NB4 (cell line): ENCODE measurements at places on chromosomes 13 and 19.
A peak's percentile ranks its signal among the peaks of the same experiment; 100 is the strongest.

DNA sequence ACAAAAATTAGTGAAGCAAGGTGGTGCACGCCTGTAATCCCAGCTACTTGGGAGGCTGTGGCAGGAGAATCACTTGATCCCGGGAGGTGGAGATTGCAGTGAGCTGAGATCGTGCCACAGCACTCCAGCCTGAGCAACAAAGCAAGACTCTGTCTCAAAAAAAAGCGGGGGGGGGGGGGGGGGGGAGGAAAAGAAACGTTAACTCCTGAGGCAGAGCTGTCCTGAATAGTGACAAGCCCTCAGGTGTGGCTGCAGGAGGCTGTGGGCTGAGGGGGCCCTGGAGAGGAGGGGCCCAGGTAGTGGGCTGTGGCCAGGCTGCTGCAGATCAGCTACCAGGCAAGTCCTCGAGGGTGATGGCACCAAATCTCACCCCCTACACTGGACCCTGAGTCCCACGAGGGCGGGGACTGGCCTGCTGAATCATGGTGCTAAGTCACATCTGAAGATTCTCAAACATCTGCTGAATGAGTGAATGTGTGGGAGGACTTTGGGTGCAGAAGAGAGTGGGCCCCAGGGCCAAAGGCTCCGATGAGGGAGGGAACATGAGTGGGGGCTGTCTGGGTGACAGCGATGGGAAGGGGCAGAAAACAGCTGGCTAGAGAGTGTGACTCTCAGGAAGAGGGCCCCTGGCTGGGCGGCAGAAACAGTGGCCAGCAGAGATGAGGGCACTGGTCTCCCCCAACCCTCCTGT lies 24.6 kb upstream of the ATP1A3 start:
- DNase-seq, result peak; percentile 24

DNA sequence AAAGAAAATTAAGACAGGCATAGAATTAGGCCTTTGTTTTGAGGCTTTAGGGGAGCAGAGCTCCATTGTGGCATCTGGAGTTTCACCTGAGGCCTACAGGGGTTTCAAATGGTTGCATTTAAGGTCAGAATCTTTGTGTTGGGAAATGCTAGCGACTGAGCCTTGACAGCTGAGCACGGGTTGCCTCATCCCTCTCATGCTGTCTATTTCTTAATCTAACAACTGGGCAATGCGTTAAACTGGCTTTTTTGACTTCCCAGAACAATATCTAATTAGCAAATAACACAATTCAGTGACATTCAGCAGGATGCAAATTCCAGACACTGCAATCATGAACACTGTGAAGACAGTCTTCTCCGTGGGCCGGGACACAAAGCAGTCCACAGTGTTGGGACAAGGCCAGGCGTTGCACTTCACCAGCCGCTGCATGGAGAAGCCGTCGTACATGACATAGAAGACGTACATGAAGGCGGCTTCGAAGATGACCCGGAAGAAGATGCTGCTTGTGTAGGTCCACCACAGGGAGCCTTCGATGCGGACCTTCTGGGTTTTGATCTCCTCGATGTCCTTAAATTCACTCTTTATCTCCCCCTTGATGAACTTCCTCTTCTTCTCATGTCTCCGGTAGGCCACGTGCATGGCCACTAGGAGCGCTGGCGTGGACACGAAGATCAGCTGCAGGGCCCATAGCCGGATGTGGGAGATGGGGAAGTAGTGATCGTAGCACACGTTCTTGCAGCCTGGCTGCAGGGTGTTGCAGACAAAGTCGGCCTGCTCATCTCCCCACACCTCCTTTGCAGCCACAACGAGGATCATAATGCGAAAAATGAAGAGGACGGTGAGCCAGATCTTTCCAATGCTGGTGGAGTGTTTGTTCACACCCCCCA lies 3.8 kb downstream of the GJB2 start:
- DNase-seq, result peak; percentile 93

DNA sequence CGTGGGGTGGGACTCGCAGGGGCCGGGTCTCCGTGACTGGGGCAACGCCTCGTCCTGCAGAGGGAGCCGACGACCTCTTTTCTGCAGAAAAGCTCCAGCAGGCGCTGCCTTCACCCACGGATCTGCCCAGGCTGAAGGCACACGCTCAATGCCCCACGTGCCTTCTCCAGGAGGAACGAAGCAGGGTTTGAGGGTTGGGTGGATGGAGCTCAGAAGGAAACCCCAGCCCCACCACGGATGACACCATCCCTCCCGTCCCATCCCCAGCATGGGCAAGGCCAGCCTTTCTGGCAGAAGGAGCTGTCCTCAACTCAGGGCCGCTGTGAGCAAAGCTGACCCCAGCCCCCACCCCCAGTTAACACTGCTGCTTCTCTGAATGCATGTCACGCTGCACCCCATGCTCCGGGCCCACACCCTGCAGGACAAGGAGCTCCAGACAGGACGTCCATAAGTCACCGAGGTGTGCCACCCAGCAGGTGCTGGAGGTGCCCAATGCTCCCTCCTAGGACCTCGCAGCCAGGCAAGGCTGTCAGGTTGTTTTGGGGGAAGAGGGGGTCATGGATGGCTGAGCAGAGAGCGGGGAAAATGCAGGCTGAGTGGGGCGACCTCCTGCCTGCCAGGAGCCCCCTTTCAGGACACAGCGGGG lies 7.4 kb downstream of the C19orf25 start:
- DNase-seq, result no peak

GRCh38 chr19:38849860-38850435 lies at the start of gene HNRNPL:
Gene HNRNPL, minus strand, starts transcription at chr19:38849986. Its CDS starts 20 bp downstream, at chr19:38849966.
- DNase-seq, result no peak

DNA sequence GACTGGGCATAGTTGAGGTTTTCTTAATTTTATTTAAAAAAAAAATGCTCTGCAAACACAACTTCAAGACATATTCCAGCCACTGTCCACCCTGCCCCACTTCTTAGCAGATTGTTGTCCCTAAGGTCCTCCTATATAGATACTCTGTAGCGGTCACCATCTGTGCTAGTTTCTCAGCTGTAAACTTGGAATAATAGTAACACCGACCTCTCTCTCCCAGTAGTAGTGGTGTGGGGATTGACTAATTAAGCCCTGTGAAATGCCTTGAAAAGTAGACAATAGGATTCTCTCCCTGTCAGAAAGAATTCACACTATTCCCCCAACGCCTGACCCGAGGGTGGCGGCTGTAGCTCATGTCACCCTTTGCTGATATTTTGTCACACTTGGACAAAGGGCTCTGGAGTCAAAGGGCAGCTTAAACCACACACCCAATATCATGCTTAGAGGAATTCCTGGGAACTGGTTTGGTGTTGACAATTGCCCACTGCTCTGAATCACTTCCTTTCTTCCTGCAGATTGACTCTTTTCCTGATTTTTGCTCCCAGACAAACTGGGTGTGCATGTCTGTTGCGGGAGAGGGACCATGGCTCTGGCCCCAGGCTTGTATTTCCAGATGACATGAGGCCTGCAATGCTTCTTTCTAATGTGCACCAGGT lies 9.2 kb upstream of the SERP2 start:
- no peak for DNase-seq

DNA sequence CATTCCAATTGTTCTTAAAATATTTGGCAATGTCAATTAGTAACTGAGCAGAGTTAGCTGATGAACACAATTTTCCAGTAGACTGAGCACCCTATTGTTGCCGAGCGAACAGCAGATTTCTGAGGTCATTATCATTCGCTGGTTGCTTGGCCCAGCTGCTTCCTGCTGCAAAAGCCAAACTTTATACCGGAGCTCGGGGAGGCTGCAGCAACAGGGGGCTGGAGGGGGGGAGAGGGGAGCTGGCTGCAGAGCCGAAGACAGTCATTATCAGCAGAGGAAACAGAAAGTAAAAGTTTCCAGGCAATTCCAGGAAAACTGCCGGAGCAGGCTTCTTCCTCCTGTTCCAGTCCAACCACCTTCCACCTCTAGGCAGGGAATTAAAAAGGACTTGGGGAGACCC lies 77.9 kb downstream of the ZNF536 start:
- no peak for DNase-seq

GRCh38 chr19:18735324-18735723 lies 51.8 kb downstream of the CRTC1 start:
- peak; percentile 25 for DNase-seq

DNA sequence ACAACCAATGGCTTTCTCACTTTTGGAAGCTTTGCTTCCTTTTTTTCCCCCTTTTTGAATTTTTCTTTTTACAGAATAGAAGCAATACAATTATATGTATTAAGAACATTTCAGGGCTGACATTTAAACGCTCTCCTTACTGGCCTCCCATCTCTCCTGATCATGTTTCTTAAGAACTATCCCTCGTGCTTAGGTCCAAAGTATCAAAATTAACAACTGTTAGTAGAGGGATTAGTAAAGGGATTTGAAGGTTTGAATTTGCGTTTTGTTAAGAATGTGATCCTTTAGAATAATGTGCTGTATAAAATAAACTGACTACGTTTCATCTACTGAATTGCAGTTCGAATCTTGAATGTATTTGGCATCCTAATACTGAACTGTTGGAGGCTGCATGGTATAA lies 424.8 kb downstream of the DIAPH3 start:
- DNase-seq, result no peak

DNA sequence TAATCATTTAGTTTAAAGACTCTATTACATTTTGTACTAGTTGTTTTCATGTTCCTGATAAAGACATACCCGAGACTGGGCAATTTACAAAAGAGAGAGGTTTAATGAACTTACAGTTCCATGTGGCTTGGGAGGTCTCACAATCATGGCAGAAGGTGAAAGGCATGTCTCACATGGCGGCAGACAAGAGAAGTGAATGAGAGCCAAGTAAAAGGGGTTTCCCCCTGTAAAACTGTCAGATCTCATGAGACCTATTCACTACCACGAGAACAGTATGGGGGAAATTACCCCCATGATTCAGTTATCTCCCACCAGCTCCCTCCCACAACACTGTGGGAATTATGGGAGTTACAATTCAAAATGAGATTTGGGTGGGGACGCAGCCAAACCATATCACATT lies 129.2 kb downstream of the PAN3 start:
- DNase-seq, result no peak

GRCh38 chr19:51490676-51491075 lies 10.9 kb downstream of the SIGLEC12 start:
- no peak for DNase-seq

DNA sequence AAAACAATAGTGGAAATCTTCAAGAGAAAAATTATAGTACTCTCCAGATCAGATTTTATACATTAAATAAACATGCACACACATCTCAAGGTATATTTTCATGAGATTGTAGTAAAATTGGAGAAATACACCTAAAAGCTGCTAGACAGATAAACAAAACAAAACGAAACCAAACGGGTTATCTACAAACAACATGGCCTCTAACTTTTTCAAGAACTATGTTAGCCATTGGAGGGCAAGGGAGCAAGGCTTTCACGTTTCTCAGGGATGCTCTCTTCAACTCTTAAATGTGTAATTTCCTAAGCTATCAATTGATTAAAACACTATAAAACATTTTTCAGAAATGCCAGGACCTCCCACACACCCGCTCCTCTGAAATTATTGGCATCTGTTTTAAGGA lies 1262.4 kb upstream of the PCDH20 start:
- no peak for DNase-seq

- no peak for DNase-seq
Measured at GRCh38 chr19:17606590-17607185, 51.2 kb downstream of the COLGALT1 start.

DNA sequence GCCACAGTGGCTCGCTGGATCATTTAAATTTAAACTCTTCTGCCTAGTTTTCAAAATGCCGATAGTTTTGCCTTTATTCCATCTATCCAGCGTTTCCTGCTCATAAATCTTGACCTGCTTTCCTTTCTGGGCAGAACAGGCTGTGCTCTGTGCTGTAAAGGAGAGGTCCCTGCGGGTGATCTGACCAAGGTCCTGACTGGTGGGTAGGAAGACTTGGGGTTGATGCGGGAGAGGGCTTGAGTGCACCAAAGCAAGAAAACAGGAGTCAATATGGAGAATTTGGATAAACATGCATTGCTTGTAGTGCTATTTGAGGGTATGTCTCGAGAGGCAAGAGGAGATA lies 533.6 kb downstream of the MYO16 start:
- no peak for DNase-seq

DNA sequence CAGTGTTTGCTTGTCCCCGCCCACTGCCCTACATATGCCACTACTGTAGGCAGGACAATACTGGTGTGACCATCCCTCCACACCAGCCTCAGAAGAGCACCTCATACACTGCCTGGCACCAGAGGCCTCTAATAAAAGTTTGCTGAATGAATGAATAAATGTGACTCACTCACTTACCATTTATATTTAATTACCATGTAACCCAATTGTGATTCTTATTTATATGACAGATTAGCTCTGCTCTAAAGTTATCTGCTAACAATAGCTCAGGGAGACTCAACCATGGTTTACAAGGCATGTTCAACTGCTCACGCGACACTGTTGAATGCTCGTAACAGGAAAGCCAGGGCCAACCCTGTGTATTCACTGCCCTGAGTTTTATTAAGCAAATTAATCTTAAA lies 66.0 kb upstream of the DOCK9 start:
- DNase-seq, result no peak

DNA sequence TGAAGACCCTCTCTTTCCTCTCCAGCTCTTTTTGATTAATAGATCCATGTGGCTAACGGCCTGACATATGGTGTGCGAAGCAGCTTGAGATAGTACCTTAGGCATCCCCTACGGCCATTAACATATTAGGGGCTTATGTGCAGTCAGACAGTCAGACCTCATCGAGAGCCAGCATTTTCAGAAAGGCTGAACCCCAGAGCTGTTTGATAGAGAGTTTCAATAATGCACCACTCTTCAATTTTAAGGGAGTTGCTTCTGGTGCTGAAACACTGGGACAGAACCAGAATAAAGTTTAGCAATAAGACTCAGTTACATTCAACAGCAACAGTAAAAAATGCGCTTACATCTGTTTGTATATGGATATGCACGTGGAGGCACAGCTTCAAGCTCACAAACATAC lies 10.8 kb downstream of the POU4F1 start:
- no peak for DNase-seq

DNA sequence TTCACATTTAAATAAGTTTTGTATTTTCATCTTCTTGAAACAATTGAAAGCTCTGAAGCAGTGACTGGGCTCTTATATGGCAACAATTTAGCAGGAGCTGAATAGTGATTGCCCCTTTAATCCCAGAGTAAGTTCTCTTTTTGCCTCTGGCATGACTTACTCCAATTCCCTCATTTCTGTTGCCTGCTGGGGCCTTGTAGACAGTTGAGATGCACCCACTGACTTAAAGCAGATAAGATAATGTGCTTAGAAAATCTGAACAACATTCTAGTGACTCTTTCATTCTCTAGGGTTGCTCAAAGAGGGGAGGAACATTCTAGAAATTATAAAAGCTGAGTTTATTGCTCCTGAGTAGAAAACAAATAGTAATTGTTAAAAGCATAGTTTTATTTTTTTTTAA lies 52.8 kb downstream of the AKAP11 start:
- no peak for DNase-seq

GRCh38 chr19:47676811-47677210 lies 36.4 kb upstream of the EHD2 start:
- DNase-seq, result no peak
